WTC11 (cell line): ENCODE measurements at places on chromosomes 13 and 19.

- DNase-seq, result no peak
Measured at GRCh38 chr13:39233519-39233918, 195.3 kb downstream of the NHLRC3 start.

DNA sequence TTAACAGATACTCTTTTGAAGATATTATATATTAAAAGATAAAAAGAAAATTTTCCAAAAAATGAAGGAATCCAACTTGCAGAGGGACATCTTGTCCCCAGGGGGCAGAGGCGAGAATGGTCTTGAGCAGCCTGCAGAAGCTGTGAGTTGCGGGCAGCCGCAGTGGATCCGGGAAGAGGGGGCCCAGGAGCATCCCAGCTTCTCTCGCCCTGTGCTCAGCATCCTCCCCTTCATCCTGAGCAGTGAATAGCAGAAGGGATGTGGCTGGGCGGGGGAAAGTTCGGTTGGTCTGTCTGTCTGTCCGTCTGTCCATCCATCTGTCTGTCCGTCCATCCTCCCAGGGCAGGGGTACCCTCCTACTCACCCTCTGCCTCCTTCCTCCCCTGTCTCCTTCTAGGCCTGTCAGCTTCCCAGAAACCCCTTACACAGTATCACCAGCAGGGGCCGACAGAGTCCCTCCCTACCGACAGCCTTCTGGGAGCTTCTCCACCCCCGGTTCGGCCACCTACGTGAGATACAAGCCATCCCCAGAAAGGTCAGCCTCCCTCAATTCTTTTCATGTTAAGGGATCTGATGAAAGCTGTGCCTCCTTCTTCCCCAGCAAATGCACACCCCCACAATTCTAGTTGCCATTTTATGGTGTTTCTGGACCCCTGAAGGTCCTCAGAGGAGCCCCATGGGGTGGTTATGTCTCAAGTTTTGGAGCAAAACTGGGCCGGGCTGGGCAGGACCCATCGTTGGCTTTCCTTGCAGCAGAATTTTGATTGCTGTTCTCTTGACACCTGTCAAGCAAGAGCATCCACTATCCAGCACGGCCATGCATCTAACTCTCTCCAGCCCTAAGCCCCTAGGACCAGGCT, 81.6 kb downstream of the DPF1 start:
- peak; percentile 87 for DNase-seq

- DNase-seq, result peak; percentile 43
Measured at GRCh38 chr13:110713981-110714796, 689 bp downstream of the ING1 start.

- DNase-seq, result peak; percentile 57
Measured at GRCh38 chr13:39565036-39565949, 37.7 kb downstream of the LHFPL6 start.

DNA sequence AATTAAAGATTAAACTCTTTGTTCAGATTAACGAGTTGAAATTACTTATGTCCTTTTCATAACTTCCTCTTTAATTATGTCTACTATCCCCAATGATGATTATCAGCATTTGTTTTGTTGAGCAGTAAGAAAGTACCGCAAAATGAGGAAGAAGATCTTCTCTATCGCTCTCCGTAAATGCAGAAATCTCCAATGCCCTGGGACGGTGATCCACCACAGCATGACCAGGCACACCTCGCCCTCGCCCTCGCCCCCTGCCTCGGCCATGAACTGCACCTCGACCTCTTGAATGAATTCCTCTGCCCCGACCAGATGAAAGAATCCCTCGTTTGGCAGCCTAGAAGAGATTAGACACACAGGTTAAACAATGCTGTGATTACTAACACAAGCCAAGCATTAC, 69.1 kb downstream of the RBM26 start:
- DNase-seq, result no peak

GRCh38 chr19:1658150-1659083, 6.0 kb upstream of the TCF3 start:
- no peak for DNase-seq

DNA sequence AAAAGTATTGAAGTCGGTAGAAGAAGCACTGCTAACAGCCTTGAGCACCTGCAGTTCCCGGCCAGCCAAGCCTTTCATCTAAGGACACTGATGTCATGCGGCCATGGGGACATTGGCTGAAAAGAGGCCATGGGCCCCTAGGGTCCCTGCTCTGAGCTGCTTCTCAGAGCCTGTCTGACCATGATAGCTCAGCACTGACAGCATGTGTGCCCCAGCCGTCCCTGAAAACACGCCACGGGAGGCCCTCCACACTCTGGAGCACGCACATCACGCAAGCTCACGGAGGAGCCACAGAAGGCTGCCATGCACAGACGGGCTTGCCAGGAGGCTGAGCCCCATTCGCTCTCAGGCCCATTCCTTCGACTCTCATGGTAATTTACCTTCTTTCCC, 51.8 kb downstream of the MLLT1 start:
- no peak for DNase-seq
